HCT116 (cell line): ENCODE measurements at places on chromosomes 2 and 18.
A peak's percentile ranks its signal among the peaks of the same experiment; 100 is the strongest.

GRCh38 chr2:22691666-22692065 is 693.3 kb upstream of the KLHL29 start:
- DNase-seq = no peak

DNA sequence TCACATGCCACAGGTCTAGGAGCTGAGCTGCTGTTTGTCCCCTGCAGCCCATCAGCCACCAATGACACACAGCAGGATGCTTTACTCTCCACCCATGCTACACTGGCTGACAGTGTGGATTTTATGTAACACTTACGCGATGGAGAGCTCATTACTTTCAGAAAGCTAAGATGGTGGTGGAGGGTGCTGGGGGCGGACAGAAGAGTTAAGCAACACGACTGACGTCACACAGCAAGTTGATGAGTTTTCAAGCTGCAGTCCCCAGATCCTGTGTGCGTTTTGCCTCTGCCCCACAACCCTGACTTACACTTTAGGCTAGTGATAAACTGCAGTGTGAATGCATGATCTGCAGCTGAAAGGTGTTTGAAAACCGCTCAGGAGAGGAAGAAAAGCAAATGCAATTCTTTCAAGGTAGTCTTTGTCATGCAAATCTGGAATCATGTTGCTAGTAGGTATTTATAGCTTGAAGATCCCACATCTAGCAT is 42.4 kb downstream of the MRPS5 start:
- no peak for DNase-seq

DNA sequence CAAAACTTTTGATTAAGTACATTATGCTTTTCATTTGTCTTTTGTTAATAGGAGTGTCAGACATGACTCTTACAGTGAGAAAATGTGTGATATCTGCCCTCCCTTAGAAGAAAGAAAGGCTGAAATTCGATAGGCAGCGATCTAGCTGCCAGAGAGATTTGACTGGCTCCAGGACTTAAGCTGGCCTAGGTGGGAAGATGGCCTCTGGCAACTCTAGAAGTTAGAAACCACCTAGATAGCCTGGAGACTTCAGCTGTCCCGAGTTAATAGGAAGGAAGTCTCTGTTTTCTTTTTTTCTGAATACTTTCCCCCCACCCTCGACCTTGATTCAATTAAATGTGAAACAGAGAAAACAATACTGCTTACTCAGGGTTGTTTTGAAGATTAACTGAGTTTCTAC is 1194.7 kb upstream of the CRIM1 start:
- no peak for DNase-seq

DNA sequence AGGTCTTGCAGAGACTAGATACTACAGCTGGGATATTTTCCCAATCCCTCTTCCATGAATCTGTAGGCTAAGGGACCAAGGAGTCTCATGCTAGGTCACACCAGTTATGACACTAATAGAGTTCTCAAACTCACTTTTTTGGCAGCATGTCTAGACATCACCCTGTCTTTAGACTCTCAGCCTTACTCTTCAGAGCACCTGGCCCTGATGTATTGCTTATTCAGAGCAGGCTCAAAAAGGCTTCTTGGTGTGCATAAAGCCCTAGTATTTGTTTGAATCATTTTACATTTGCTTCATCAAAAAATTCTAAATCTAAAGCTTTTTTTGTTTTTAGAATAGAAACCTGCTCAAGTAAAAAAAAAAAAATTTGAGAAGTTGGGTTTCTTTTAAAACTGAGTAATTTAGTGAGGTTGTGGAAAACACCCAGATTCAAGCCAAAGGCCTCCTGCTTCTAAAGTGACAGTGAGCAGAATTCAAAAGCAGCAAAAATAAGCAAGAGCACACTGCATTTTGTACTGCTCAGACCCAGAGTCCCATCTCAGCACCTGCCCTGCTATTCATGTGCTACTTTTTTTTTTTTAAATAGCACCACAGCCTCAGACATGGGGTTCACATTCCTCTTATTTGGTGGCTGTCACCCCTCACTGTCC is 18.0 kb upstream of the DNAH6 start:
- DNase-seq = no peak

DNA sequence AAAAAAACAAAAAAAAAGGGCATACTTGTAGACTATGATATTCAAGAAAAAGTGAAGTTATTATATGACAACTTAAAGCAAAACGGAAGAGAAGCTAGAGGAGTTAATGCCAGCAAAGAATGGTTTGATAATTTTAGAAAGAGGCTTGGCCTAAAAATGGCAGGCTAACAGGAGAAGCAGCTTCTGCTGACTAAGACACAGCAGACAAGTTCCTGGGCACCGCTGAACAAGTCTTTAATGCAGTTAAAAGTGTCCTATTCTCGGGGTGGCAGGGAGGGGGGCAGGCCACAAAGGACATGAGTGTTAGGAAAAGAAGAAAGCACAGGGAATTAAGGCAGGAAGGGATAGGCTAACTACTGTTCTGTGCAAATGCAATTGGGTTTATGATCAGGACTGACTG is 50.3 kb upstream of the GAREM2 start:
- no peak for DNase-seq

DNA sequence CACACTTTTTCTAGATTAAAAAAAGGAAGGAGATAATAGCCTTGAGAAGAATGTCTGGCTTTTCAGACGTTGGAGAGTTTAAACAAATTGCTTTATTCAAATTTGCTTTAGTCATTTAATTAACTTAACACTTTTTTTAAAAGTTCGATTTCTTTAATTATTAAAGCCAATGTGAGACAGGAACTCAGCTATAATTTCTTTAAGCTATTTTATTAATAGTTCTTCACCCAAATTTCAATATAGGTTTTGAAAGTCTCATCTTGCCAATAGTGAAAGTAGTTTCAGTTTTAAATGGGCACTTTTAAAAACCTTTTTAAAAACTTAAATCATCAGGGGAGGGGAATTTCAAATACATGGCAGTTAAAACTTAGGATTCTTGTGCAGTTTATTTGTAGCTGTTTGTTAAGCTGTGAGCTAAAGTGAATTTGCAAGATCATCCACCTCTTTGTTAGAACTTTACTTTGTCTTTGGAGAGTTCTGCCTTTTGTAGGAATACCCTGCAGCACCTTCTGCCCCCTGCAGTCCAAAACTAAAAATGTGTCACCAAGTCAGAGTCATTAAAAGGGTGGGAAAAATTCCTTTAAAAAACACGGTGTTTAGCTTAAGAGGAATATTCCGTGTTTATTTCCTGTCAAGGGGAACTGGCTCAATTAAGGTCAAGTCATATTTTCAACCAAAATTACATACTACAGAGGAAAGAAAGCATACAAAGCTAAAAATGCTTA is 4.6 kb downstream of the TGIF1 start:
- no peak for DNase-seq

- no peak for DNase-seq
These were observed 5.5 kb upstream of the QPCT start for GRCh38 chr2:37338933-37339332.

GRCh38 chr18:54726143-54726542 is 102.1 kb upstream of the RAB27B start:
- no peak for DNase-seq

- no peak for DNase-seq
These were observed 586 bp upstream of the ANKRD23 start for GRCh38 chr2:96844405-96844808.

GRCh38 chr2:159146996-159147666 is 139.4 kb downstream of the WDSUB1 start:
- DNase-seq = peak; percentile 23

DNA sequence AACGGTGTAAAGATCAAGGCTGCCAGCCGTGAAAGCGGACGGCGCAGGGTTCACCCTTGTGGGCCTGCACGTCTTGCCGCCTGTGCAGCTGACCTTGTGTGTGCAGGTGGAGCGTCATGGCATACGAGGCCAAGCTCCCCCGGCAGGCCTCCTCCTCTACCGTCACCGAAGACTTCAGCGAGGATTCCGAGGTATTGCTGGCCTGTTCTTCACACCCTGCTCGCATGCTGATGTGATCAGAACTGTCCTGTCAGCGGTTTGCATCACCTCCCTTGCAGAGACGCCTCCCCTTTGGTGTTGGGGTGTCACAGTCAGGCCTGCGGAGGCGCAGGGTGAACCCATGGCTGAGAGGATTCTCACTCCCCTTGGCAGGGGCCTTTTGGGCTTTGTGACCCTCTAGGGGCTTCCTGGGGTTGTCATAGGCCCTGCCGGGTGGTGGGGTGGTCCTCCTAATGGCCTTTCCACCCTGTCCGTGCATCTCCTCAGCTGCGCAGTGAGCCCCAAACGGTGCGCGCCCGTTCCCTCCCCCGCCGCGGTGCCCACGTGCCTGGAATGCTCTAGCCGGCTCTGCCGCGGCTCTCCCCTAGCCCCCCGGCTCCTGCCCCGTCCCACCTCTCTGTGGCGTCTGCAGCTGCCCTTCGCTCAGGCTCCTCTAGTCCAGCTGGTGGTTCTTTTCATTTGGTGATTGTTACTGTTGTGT is 92.5 kb downstream of the DGKD start:
- DNase-seq = no peak

- no peak for DNase-seq
These were observed 109.0 kb upstream of the RGPD4 start for GRCh38 chr2:107717661-107718060.

DNA sequence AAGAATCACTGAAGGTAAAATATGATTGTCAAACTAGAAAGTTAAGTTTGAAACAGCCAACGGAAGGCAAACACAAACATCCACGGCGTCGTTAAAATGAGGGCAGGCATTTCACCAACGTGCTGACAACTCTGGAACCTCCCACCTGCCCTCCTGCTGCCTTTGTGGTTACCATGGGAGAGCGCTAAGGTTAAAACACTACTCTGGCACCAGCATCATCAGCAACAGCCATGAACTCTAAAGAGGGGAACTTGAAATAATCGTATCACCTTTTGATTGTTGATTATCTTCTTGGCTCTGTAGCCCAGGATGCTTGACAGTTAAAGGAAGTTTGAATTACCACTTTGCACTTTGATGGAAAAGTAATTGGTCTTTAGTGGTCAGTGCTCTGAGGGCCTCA is 34.7 kb downstream of the CYB5A start:
- no peak for DNase-seq

DNA sequence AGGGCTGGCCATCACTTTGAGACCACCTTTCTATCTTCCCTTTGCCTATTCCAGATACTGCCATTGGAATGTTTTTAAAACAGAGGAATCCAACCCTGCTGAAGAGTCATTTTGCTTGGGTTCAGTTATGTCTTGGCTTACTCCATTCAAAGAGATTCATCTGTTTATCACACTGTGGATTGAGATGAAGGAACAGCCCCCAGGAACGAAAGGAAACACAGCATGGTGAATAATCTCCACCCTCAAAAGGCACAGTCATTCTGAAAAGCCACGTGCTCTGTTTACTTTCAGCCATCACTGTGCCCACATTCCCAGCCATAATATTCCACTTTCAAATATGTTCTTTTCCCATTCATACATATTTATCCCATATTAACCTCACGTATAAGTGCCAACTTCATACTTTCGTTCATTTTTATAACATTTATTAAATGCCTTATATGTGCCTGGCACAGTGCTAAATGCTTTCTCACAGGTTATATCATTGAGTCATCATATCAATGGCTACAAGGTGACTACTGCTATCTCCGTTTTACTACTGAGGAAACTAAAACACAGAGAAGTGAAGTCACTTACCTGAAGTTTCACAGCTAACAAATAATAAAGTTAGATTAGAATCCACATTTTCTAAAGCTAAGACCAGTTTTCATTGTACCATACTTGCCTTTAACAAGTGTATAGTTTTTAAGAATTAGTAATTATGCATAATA is 143.6 kb downstream of the OSR1 start:
- DNase-seq = no peak

DNA sequence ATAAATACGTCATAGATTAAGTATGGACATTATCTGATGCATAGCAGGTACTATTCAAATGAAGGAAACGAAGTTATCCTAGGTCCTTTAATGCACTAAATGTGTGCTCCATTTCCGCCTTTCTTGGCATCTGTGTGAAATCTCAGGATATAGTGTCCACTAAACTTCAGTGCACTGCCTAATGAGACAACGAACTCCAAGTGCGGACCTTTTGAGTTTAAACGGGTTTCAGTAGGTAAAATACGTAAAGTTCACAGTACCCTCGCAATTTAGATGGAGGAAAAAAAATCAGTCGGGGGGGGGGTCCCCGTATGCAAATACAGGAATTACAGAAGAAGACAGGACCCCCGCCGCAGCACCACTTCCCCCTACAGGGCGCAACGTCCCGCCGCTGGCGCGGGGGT is 729 bp upstream of the REL start:
- no peak for DNase-seq

DNA sequence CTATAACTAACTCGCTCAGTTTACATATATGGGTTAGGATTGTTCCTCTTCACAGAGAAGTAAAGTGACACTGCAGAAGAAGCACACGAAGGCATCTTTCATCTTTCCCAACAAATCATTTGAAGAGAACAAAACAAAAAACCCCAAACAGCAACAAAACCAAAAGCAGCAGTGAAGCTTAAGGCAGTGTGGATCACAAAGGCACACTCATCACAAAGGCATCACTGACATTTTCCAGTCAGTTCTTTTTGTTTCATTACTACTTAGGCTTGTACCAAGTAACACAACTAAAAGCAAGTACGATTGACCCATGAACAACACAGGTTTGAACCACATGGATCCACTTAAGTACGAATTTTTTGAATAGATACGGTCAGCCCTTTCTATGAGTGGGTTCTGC is 75.7 kb downstream of the RNF152 start:
- no peak for DNase-seq

- DNase-seq = no peak
These were observed 548.2 kb downstream of the CBLN2 start for GRCh38 chr18:71995904-71996465.

DNA sequence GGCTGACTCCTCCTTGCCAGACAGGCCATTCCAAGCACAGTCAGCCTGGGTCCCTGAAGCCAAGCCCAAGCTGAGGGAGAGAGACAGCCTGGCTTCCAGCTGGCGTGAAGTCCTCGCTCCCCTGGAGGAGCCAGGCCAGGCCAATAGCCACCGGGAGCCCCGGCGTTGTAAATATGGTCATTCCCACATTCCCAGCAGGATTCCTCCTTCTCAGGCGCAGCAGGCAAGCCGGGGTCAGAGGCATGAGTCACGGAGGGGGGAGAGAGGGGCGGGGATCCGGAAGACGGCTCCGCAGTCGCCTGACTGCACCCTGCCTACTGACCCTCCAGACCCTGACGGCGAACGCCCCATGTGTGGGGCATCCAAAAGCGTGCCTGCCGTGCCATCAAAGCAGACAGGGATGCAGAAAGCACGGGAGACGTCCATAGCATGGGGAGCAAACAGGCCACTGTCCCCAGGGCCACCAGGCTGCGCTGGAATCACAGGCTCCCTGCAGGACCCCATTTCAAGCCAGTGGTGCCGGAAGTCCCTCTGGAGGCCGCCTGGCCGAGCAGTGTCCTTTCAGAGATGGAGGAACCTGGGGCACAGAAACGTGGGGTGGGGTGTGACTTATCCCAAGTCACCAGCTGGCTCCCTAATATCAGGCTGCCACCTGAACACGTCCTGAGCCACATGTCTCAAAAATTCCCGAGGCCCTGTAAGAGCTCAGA is 48.2 kb downstream of the TWIST2 start:
- no peak for DNase-seq

DNA sequence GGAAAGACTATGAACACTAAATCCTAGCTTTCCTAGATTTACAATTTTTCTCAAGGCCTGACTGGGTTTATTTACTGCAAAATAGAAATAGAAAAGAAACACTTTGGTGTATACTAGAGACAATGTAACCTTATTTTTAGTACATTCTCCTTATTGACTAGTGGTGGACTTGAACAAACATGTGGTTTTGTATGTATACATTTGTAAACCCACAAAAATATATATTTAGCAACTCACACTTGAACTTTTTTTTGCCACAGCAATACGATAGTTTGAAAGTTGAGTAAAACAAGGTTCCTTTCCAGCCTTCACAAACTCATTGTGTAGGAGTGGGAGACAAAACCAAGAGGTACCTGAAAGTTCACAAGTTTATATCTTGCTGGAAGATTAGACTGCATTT is 1633.4 kb upstream of the LRRTM1 start:
- DNase-seq = no peak

GRCh38 chr2:30769481-30769780 is 37.8 kb downstream of the CAPN13 start:
- DNase-seq = no peak
